ENCODE measurements at places on chromosomes 5 and 9. TPM values are rescaled to one million over a fixed set of nuclear protein-coding genes. Genes with fewer than 3 reads are reported as not detected.

DNA sequence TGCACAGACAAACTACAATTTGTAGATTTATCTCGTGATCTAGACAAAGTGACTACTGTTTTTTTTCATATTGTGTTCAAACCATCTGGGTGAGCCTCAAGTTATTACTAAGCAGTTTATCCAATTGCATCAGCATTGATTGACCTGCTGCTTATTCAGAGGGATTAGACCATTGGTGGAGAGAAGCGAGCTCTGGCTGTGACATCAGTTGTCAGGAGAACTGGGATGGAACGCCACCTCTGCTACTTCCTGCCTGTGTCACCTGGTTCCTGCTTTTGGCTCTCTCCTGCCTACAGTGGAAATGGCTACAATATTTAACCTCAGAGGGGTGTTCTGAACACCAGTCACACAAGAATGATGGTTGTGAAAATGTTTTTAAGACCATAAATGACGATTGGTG lies 12.1 kb downstream of the NR4A3 start:
- H3K36me3 ChIP-seq: no peaks in the 10 kb centered on the region
- no peak overlapping the region for H3K27ac ChIP-seq
- no peak overlapping the region for H3K4me3 ChIP-seq
- DNase-seq: no peak
- H3K27me3 ChIP-seq: peaks cover 35% of the 10 kb centered on the region

DNA sequence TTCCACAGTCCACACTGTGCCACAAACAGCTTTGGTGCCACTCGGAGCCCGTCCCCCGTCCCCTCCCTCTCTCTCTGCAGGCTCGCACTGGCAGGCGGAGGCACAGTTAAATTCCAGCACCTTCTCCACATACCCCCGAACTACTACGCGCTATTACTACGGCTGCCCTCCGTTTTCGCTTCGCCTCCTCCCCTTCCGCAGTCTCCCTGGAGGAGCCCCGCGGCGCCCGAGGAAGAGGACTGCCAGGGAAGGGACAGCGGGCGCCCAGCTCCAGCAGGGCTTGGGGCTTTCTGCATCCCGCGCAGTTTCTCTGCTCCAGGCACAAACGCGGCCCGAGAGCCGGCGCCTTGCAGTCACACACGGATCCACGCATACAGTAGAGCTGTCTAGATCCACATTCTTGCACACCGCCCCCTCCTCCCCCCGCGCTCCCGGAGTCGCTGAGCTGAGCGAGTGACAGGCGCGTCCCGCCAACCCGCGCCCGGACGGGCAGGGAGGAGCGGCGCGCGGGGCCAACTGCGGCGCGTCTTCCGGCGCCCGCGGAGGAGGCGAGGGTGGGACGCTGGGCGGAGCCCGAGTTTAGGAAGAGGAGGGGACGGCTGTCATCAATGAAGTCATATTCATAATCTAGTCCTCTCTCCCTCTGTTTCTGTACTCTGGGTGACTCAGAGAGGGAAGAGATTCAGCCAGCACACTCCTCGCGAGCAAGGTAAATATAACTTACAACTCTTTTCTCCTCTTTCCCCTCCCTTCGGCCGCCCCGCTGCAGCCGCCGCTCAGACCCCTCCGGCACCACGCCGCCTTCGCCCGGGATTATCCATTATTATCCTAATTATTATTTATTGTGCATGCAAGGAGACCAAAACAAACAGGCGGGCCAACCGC lies at the start of gene SMARCA2:
Gene SMARCA2, plus strand, starts transcription at position 652 of the 885 bp plus-strand sequence. CDS start 13,676 bp downstream, outside the sequence.
- H3K36me3 ChIP-seq: no peaks in the 10 kb centered on the region
- no peak within 1 kb of the TSS for H3K27ac ChIP-seq
- H3K4me1 ChIP-seq: no peaks in the 10 kb centered on the region
- peak within 1 kb of the TSS; percentile 93 for H3K4me3 ChIP-seq
- DNase-seq: peak; percentile 96

GRCh38 chr9:108022246-108022935 lies 532.8 kb upstream of the KLF4 start:
- H3K27me3 ChIP-seq: no peaks in the 10 kb centered on the region
- H3K4me3 ChIP-seq: no peak overlapping the region

GRCh38 chr5:147920420-147921030 lies 14.2 kb upstream of the C5orf46 start:
- H3K36me3 ChIP-seq: no peaks in the 10 kb centered on the region
- H3K4me3 ChIP-seq: no peak overlapping the region
- no peaks in the 10 kb centered on the region for H3K27me3 ChIP-seq
- no peaks in the 10 kb centered on the region for H3K4me1 ChIP-seq
- no peak for DNase-seq
- no peak overlapping the region for H3K27ac ChIP-seq

DNA sequence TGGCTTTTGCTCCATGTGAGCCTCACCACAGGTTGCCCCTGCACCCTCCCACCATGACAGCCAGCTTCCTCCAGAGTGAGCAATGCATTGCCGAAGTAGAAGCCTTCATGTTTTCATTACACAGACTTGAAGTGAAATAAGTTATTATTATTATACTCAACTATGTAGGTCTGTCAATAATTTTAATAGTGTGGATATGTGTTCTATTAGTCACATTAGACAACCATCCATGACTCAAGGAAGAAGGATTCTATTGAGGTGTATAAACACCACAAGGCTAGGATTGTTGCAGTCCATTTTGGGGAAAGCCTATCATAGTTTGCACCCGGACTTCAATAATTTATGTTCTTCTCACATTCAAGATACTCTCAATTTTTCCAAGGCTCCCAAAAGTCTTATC lies 369.5 kb downstream of the TAF11L14 start:
- no peaks in the 10 kb centered on the region for H3K36me3 ChIP-seq
- H3K4me1 ChIP-seq: no peaks in the 10 kb centered on the region
- no peaks in the 10 kb centered on the region for H3K27me3 ChIP-seq

GRCh38 chr9:118618084-118618483 lies 751.2 kb downstream of the BRINP1 start:
- H3K27me3 ChIP-seq: no peaks in the 10 kb centered on the region
- no peaks in the 10 kb centered on the region for H3K36me3 ChIP-seq
- H3K27ac ChIP-seq: no peak overlapping the region
- no peak overlapping the region for H3K4me3 ChIP-seq
- peaks cover 14% of the 10 kb centered on the region for H3K4me1 ChIP-seq

Gene COQ4
- total RNA-seq: 50.7 TPM

- no peaks in the 10 kb centered on the region for H3K27me3 ChIP-seq
- H3K27ac ChIP-seq: no peak overlapping the region
- DNase-seq: no peak
These were observed 570.7 kb upstream of the WWC1 start for GRCh38 chr5:167720676-167721260.

- DNase-seq: no peak
- H3K36me3 ChIP-seq: no peaks in the 10 kb centered on the region
- no peak overlapping the region for H3K4me3 ChIP-seq
- H3K27me3 ChIP-seq: peaks cover 62% of the 10 kb centered on the region
- no peak overlapping the region for H3K27ac ChIP-seq
These were observed 12.7 kb upstream of the PRELID2 start for GRCh38 chr5:145847499-145848497.

DNA sequence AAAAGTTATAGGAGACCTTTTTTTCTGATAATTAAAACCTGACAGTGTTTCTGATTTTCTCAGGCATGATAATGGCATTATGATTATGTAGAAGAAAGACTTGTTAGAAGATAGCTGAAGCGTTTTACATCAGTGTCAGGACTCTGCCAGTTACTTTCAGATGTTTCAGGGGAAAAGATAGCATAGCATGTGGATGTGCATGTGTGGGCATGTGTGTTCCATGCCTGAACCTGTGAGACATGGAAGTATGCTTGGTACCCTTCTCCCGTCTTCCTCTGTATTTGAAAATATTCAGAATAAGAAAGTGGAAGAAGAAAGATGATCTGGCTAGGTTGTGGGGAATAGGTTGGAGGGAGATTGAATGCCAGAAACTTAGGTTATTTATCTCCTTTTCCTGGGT lies 113.1 kb upstream of the PCAT7 start:
- DNase-seq: no peak
- H3K4me3 ChIP-seq: no peak overlapping the region
- peaks cover 8% of the 10 kb centered on the region for H3K4me1 ChIP-seq
- H3K36me3 ChIP-seq: peaks cover 65% of the 10 kb centered on the region
- H3K27me3 ChIP-seq: no peaks in the 10 kb centered on the region

GRCh38 chr9:130183133-130183762 lies 11.0 kb downstream of the NCS1 start:
- peak overlapping the region; percentile 1 for H3K27ac ChIP-seq
- no peaks in the 10 kb centered on the region for H3K4me1 ChIP-seq
- no peaks in the 10 kb centered on the region for H3K27me3 ChIP-seq
- H3K36me3 ChIP-seq: peaks cover 7% of the 10 kb centered on the region
- DNase-seq: peak; percentile 76

Gene PIP5KL1
- 13.0 TPM for total RNA-seq

GRCh38 chr5:128632264-128632663 lies 94.2 kb upstream of the FBN2 start:
- H3K4me1 ChIP-seq: no peaks in the 10 kb centered on the region
- no peaks in the 10 kb centered on the region for H3K27me3 ChIP-seq
- DNase-seq: no peak
- no peak overlapping the region for H3K27ac ChIP-seq
- no peak overlapping the region for H3K4me3 ChIP-seq

Gene HRH2
- 2.7 TPM for total RNA-seq

DNA sequence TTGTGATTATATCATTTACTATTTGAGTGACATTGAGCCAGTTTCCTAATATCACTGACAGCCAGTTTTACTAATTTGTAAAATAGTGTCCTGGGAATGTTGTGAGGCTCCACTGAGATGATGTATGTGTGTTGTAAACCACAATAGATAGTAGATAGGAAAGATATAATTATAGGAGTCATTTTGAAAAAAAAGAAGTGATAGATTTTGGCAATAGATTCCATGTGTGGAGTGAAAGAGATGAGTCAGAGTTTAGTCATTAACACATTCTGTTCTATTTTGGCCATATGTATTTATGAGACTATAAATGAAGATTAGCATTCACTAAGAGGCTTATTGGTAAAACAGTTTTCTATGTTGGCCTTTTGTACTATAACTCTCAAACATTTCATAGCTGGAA lies 388.2 kb downstream of the FAM170A start:
- no peaks in the 10 kb centered on the region for H3K27me3 ChIP-seq
- no peak overlapping the region for H3K27ac ChIP-seq
- no peak for DNase-seq

- H3K4me1 ChIP-seq: peaks cover 7% of the 10 kb centered on the region
- H3K36me3 ChIP-seq: no peaks in the 10 kb centered on the region
- DNase-seq: no peak
- H3K27ac ChIP-seq: no peak overlapping the region
- H3K27me3 ChIP-seq: peaks cover 6% of the 10 kb centered on the region
These were observed 53.0 kb downstream of the NEURL1B start for GRCh38 chr5:172694061-172694460.

DNA sequence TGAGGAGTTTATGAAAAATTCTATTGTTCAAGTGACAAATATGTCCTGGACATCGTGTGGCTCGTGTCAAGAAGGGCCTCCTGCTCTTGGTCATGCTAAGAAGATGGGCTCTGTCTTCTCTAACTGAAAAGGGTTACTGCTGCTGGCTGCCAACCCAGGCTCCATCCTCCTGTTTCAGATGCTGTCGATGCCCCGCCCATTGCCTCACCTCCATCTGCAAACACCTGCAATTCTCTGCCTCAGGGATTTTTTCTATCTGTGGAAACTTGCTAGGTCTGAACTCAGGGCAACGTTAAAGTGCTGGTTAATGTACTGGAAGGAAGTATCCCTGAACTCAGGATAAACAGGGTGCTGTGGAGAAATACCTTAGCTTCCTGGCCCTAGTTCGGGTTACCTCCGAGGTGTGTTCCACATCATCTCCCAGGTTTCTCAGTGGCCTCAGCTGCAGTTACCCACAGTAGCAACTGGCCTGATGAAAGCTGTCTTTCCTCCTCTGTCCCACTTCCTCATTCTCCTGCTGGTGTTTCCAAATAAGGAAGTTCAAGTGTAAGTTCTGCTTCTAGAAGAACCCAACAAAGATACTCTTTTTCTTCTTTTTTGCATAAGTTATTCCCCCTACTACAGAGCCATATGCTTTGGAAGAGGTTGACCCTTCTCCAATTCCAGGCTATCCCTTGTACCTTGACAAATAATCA lies 151.7 kb upstream of the SMIM23 start:
- no peaks in the 10 kb centered on the region for H3K4me1 ChIP-seq
- H3K36me3 ChIP-seq: no peaks in the 10 kb centered on the region
- H3K4me3 ChIP-seq: no peak overlapping the region
- no peak for DNase-seq
- H3K27me3 ChIP-seq: peaks cover 10% of the 10 kb centered on the region
- no peak overlapping the region for H3K27ac ChIP-seq

DNA sequence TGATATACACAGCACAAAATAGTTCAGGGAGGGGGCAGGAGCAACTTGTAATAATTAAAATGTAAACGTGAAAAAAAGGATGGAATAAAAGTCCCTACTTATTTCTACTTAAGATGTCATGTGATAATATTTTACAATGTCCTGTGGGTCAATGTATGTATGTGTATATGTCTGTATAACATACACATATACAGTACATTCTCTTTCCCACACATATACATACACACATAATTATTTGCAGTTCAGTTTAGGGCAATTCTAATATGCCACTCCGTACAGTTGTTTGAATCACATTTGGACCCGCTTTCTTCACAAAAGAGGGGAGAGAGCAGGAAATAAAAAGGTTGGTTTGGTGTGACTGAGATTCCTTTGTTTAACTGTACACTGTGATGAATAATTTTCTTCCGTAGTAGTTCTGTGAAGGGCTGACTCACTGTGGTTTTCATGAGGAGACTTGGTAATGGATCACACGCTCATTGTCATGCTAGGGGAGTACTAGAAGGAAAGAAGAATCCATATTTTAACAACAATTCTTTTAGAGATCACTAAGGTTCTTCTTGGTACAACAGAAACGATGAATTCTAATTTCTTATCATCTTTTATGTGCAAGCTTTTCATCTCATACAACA lies 26.2 kb upstream of the ACOT12 start:
- no peaks in the 10 kb centered on the region for H3K4me1 ChIP-seq
- no peaks in the 10 kb centered on the region for H3K36me3 ChIP-seq
- H3K4me3 ChIP-seq: no peak overlapping the region
- no peak for DNase-seq
- peak overlapping the region; percentile 55 for H3K27ac ChIP-seq

DNA sequence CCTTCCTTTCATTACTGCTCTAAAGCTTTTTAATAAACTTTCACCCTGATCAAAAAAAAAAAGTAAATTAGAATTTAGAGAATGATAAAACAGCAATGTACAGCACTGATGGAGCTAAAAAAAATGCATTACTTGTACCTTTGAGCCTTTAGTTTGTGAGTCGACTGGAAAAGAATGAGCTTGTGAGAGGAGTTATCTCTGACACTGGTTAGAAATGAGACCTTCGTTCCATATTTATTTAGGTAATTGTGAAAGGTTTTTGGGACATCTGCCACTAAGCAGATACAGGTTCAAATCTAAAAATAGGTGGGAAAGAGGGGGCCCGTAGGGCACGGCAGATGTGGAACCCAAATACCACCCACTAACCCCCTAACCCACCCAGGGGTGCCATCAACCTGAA lies 376.8 kb downstream of the ICE1 start:
- H3K27me3 ChIP-seq: no peaks in the 10 kb centered on the region
- no peaks in the 10 kb centered on the region for H3K4me1 ChIP-seq
- no peak overlapping the region for H3K4me3 ChIP-seq
- no peak overlapping the region for H3K27ac ChIP-seq
- no peak for DNase-seq

- H3K27ac ChIP-seq: no peak overlapping the region
- H3K4me3 ChIP-seq: no peak overlapping the region
- no peaks in the 10 kb centered on the region for H3K27me3 ChIP-seq
- no peaks in the 10 kb centered on the region for H3K36me3 ChIP-seq
These were observed 390.8 kb downstream of the DTWD2 start for GRCh38 chr5:118597543-118597942.

GRCh38 chr5:108634617-108635288 lies 112.9 kb upstream of the FER start:
- H3K36me3 ChIP-seq: no peaks in the 10 kb centered on the region
- H3K27ac ChIP-seq: no peak overlapping the region
- DNase-seq: no peak
- H3K27me3 ChIP-seq: no peaks in the 10 kb centered on the region
- H3K4me1 ChIP-seq: no peaks in the 10 kb centered on the region
